ENCODE measurements at places on chromosomes 1 and 21. TPM values are rescaled to one million over a fixed set of nuclear protein-coding genes. Genes with fewer than 3 reads are reported as not detected.

GRCh38 chr21:33733601-33734000 lies 91.3 kb downstream of the ITSN1 start:
- DNase-seq: no peak
- no peaks in the 10 kb centered on the region for H3K27me3 ChIP-seq
- H3K27ac ChIP-seq: no peak overlapping the region
- no peaks in the 10 kb centered on the region for H3K36me3 ChIP-seq

DNA sequence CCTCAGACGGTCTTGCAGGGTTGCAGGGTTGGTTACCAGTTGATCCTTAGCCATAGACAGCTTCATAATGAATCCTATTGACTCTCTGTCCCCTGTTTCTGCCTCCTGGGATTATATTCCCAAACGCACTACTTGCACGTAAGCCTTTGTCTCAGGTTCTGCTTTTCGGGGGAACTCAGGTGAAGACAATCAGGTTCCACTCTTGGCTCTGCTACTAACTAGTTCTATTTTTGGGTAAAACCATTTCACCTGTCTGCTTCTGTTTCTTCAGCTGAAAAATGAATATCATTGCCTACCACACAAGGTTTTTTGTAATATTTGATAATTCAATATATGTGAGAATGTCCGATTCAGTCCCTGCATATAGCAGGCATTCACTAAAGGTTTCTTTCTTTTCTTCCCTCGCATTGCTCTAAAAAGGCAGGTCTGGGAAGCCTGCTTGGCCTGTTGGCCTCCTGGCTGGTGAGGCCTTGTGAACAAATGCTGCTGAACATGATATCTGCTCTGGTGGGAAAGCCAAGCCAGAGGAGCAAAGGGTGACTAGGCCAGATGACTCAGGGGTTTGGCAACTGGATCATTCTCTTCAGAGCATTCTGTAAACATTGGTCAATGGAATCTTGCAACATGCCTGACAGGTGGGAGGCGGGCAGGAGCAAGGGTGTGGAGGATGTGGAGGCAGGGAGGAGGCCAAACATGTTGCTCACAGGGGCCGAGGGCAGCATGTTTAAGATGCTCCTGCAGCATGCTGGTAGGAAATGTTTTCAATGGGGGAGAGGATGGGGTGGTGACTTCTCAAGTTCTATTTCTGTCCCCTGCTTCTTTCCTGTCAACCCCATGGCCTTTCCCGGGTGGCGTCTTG lies 23.8 kb downstream of the IER5 start:
- peak overlapping the region; percentile 53 for H3K27ac ChIP-seq
- no peaks in the 10 kb centered on the region for H3K36me3 ChIP-seq
- DNase-seq: peak; percentile 82

DNA sequence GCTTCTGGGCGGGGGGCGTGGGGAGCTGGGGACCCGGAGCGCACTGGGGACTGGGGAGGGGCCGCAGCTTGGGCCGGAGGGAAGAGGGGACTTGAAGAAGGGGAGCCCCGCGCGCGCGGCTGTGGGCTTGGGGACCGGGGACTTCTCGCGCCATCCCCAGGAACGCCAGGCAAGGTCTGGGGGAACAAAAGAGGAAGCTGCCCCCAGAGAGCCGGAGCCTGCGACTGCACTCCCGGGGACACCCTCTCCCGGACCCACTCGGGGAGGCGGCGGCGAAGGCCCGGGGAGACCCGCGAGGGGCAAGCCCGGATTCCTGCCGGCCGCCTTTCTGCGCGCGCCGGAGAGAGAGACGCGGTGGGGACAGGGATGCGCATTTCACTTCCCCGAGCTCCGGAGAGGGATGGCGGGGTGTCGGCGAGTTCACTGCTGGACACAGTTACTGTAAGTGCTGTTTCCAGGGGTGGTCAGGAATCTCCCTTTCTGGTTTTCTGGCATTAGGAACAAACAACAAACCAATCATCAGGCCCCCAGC lies 732 bp downstream of the ABCG1 start:
- peaks cover 8% of the 10 kb centered on the region for H3K4me1 ChIP-seq
- H3K27ac ChIP-seq: no peak overlapping the region
- DNase-seq: no peak
- H3K36me3 ChIP-seq: no peaks in the 10 kb centered on the region
- peaks cover 28% of the 10 kb centered on the region for H3K27me3 ChIP-seq
- H3K4me3 ChIP-seq: no peak overlapping the region

GRCh38 chr1:77954521-77954920 lies 24.4 kb downstream of the FUBP1 start:
- H3K27me3 ChIP-seq: no peaks in the 10 kb centered on the region
- no peak overlapping the region for H3K4me3 ChIP-seq
- H3K4me1 ChIP-seq: no peaks in the 10 kb centered on the region
- H3K27ac ChIP-seq: no peak overlapping the region
- DNase-seq: no peak

GRCh38 chr1:51297401-51298321 lies 32.7 kb downstream of the TTC39A start:
- no peak for DNase-seq
- no peaks in the 10 kb centered on the region for H3K36me3 ChIP-seq
- H3K4me1 ChIP-seq: peaks cover 45% of the 10 kb centered on the region

DNA sequence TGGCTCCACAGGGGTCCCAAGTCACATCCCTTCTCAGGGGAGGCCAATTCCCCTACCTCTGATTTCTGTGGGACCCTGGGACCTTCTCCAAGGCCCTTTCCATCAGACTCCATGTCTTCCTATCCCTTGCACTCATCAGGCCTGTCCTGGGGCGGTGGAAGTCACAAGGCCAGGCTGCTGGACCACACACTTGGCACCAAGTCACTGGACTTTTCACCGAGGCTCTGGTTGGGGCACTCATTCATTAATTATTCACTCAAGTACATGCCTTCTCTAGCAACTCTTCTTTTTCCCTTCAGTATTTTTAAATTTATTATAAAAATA lies 11.2 kb upstream of the FOXO6 start:
- no peaks in the 10 kb centered on the region for H3K36me3 ChIP-seq
- H3K4me1 ChIP-seq: peaks cover 3% of the 10 kb centered on the region
- no peak overlapping the region for H3K27ac ChIP-seq
- DNase-seq: no peak

GRCh38 chr1:14149431-14149830 lies 449.1 kb upstream of the KAZN start:
- DNase-seq: peak; percentile 35
- no peak overlapping the region for H3K27ac ChIP-seq
- no peaks in the 10 kb centered on the region for H3K36me3 ChIP-seq

GRCh38 chr1:245863566-245864184 lies 643.4 kb downstream of the SMYD3 start:
- no peak overlapping the region for H3K4me3 ChIP-seq
- H3K27me3 ChIP-seq: no peaks in the 10 kb centered on the region
- H3K27ac ChIP-seq: no peak overlapping the region
- H3K36me3 ChIP-seq: peaks cover 90% of the 10 kb centered on the region
- H3K4me1 ChIP-seq: no peaks in the 10 kb centered on the region

GRCh38 chr1:94928293-94928939 lies 1.5 kb upstream of the CNN3 start:
- no peak for DNase-seq
- peaks cover 15% of the 10 kb centered on the region for H3K4me1 ChIP-seq
- no peaks in the 10 kb centered on the region for H3K36me3 ChIP-seq
- H3K27me3 ChIP-seq: peaks cover 16% of the 10 kb centered on the region
- H3K27ac ChIP-seq: no peak overlapping the region

DNA sequence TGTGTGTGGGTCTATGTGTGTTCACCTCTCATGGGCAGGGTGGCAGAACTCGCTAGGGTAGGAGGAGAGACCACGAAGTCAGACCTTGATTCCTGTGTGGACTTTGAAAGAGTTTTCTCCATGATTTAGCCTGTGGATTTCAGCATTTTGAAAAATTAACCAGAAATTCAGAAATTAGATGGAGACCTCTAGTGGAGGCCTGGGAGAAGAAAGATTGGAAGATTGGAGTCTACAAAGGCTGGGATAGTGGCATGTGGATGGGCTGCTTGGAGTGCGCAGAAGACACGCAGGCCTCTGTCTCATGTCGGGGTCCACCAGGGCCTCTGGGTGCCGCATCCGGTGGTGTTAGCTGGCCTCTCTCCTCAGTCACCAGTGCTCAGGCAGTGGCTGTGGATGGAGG lies 18.9 kb upstream of the IGSF5 start:
- no peaks in the 10 kb centered on the region for H3K36me3 ChIP-seq
- H3K4me3 ChIP-seq: no peak overlapping the region
- no peaks in the 10 kb centered on the region for H3K4me1 ChIP-seq
- H3K27me3 ChIP-seq: no peaks in the 10 kb centered on the region

DNA sequence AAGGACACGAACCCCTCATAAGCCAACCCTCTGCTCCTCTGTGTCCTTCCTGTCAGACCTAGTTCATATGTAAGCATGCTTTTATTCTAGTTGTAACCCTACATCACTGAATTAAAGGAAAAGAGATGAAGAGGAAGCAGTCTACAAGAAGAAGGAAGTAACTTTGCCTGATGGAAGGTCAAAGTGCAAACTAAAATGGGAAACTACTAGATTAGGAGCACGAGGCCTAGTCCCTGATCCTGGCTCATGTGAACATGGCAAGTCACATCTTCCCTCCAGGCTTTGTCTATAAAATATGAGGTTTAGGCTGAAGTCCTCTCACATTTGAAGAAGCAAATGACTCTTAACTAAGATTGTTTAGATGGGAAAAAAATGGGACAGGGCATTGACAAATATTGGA lies 13.2 kb downstream of the ZMYND12 start:
- no peak for DNase-seq
- H3K4me1 ChIP-seq: no peaks in the 10 kb centered on the region
- no peaks in the 10 kb centered on the region for H3K36me3 ChIP-seq
- no peak overlapping the region for H3K4me3 ChIP-seq
- no peak overlapping the region for H3K27ac ChIP-seq
- peaks cover 38% of the 10 kb centered on the region for H3K27me3 ChIP-seq

GRCh38 chr1:173405281-173405680 lies 71.9 kb upstream of the PRDX6 start:
- H3K27me3 ChIP-seq: no peaks in the 10 kb centered on the region
- no peaks in the 10 kb centered on the region for H3K4me1 ChIP-seq
- H3K27ac ChIP-seq: no peak overlapping the region
- no peak overlapping the region for H3K4me3 ChIP-seq

- H3K27me3 ChIP-seq: no peaks in the 10 kb centered on the region
- H3K4me1 ChIP-seq: no peaks in the 10 kb centered on the region
- no peak overlapping the region for H3K4me3 ChIP-seq
- no peaks in the 10 kb centered on the region for H3K36me3 ChIP-seq
Observed at GRCh38 chr1:169495046-169495775, 9.5 kb upstream of the SLC19A2 start.

DNA sequence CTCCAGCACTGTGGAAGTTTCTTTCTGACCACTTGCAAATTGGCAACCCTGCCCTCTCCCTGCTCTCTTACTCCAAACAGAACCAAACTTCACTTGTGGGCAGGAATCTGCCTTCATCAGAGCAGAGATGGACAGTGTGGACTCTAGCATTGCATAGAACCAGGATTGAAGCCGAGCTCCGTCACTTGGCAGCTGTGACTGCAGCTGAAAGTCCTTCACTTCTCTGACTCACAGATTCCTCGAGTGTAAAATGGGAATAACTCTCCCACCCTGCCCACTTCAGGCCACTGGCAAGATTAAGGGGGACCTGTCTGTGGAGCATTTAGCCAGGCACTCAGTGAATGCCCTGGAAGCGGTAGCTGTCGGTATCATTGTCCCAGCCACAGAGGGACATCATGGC lies 75.7 kb upstream of the ZBTB40 start:
- H3K36me3 ChIP-seq: no peaks in the 10 kb centered on the region
- no peaks in the 10 kb centered on the region for H3K4me1 ChIP-seq
- no peak overlapping the region for H3K27ac ChIP-seq
- no peak for DNase-seq
- no peak overlapping the region for H3K4me3 ChIP-seq

DNA sequence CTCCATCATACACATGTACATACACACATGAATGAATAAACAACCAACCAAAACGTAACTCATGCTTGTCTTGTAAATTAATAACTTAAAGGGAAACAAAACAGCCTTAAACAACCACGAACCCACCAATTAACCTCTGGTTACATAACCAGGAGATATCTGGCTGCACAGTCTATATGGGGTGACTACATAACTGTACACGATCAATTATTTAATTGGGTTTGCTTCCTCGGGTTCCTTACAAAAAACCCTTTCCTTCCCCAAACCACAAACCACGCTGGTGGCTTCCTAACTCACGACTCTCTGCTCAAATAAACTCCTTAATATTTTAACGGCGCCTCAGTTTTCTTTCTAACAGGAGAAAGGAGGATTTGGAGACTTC lies 744 bp downstream of the ZNF670 start:
- H3K27me3 ChIP-seq: no peaks in the 10 kb centered on the region
- H3K27ac ChIP-seq: peak overlapping the region; percentile 85

DNA sequence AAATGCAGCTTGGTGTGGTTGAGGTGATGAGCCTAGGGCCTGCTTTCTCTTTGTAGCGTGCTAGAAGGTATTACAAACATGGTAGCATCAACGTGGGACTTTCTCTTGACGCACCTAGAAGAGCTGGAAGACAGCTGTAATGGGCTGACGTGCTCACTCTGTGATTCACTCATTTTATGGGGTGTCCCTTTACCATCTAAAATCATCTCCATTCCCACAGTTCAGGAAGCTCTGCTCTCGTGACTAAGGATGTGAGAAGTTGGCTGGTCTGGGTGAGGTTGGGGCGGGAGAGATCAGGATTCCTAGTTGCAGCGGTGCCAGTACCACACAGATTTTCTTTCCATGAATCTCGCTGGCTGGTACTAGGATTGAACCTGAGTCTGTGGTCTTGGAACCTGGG lies 4.2 kb downstream of the HTR6 start:
- no peak overlapping the region for H3K27ac ChIP-seq
- H3K36me3 ChIP-seq: no peaks in the 10 kb centered on the region
- H3K4me1 ChIP-seq: peaks cover 21% of the 10 kb centered on the region
- H3K4me3 ChIP-seq: no peak overlapping the region
- no peak for DNase-seq
- peaks cover 40% of the 10 kb centered on the region for H3K27me3 ChIP-seq

DNA sequence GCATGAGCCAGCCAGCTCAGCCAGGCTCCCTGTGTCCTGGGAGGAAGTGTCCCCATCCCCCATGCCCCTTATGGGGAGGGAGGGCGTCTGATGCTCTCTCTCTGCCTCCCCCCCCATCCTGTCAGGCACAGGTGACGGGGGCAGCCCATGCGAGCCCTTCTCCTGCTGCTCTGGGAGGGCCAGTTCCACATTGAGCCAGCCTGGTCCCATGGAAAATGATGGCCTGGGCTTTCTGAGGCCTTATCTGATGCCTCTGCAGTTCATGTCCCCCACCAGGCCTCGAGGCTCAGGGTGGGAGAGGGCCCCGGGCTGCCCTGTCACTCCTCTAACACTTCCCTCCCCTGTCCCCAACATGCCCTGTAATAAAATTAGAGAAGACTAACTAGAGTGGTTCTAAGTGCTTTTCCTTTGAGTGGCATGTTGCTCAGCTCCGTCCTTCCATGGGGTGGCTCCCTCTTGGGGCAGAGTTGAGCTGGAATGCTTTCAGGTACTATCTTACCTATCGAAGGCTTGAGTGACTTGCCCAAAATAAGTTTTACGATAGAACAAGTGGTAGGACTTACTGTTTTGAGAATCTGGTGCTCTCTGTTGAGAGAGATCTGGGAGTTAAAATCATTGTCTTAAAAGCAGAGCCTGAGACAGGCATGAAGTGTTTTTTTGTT lies 1.8 kb upstream of the MTFR1L start:
- DNase-seq: peak; percentile 67
- no peak overlapping the region for H3K4me3 ChIP-seq
- H3K27ac ChIP-seq: peak overlapping the region; percentile 91
- peaks cover 34% of the 10 kb centered on the region for H3K4me1 ChIP-seq
- peaks cover 11% of the 10 kb centered on the region for H3K36me3 ChIP-seq

FCRL4 gene
- total RNA-seq: not detected

NT5C1A gene
- total RNA-seq: not detected

AADACL4 gene
- total RNA-seq: not detected

NUDT4B gene
- total RNA-seq: 2.8 TPM

TDRD5 gene
- total RNA-seq: 0.33 TPM

AK5 gene
- not detected for total RNA-seq

EXTL1 gene
- total RNA-seq: 0.13 TPM

USH2A gene
- not detected for total RNA-seq

KRTAP15-1 gene
- total RNA-seq: not detected

KCNA2 gene
- total RNA-seq: not detected

PCP4 gene
- total RNA-seq: not detected

PEX19 gene
- total RNA-seq: 64.9 TPM
